ENCODE measurements at places on chromosomes 5 and 9.

DNA sequence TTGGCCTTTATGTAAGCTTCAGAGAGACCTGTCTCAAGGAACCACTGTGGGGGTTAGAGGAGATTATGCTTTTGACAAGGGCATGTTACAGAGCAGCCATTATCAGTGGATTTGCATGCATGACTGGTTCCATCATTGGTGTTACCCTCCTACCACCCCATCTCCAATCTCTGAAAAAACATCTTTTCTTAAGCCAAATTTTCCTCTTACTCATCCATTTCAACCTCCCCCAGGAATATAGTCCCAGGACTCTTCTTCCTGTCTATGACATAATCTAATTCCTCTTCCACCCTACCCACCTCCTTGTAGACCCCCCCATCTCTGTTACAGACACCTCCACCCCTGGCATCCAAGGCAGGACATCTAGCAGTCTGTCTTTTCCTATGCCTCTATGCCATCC, 33.1 kb upstream of the ADRB2 start:
- peaks cover 5% of the 10 kb centered on the region for H3K36me3 ChIP-seq
- H3K4me1 ChIP-seq: peaks cover 39% of the 10 kb centered on the region
- H3K4me3 ChIP-seq: no peak overlapping the region
- H3K27ac ChIP-seq: no peak overlapping the region

DNA sequence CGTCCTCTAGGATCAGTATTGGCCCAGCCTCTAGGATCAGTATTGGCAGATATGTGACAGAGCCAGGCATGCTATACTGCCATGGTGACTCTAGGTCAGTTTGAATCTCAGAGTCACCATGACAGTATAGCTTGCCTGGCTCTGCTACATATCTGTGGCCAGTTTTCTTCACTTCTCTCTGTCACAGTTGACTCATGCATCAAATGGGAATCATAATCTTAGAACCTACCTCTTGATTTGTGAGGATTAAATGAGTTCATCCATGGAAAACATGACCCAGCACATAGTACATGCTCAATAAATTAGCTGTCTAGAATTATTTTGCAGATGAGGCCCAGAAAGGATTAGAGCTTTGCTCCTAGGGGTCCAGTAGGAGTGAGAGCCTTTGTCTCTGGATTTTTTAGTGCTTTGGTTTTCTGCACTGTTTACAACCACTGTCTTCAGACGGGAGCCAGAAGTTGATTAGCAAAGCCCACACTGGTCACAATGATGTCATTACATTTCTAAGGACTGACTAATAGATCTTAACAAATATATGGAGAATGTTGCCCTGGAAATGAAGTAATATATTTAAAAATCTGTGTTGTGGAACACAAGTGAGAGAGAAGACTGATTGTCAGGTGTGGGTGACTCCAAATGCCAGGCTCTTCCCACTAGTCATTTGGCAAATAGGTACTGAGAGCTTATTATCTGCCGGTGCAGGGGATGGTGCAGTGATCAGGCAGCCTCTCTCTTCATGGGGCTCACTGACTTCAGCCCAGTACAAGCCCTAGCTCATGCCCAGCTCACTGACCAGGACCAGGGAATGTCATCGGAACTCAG, 76.0 kb downstream of the COL15A1 start:
- H3K27ac ChIP-seq: no peak overlapping the region
- H3K4me1 ChIP-seq: no peaks in the 10 kb centered on the region
- no peaks in the 10 kb centered on the region for H3K36me3 ChIP-seq

- H3K36me3 ChIP-seq: peaks cover 19% of the 10 kb centered on the region
- H3K4me1 ChIP-seq: peaks cover 14% of the 10 kb centered on the region
- no peak for DNase-seq
- H3K27ac ChIP-seq: no peak overlapping the region
These were observed 36.1 kb downstream of the DAP start for GRCh38 chr5:10724781-10725507.

DNA sequence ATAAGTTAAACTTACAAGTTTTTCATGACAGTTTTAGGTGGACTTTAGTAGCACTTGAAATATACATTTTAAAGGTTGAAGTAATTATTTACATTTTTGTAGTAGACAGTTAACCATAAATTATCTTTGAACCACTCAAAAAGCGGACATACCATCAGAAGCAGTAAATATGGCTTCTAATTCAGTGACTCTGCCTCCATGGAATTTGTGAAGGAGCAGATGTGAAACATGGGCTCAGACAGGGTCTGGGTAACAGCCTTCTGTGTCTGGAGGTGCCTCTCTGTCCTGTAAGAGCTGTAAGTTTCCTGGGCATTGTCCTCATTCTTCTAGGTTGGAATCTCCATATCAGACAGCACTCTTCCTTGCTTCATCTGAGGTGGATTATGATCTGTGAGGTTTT, 12.4 kb downstream of the RLN2 start:
- H3K36me3 ChIP-seq: peaks cover 8% of the 10 kb centered on the region
- H3K27me3 ChIP-seq: peaks cover 2% of the 10 kb centered on the region
- no peak for DNase-seq
- no peak overlapping the region for H3K4me3 ChIP-seq

GRCh38 chr9:124467410-124468060, 17.3 kb downstream of the ADGRD2 start:
- no peak for DNase-seq
- no peaks in the 10 kb centered on the region for H3K36me3 ChIP-seq
- H3K4me1 ChIP-seq: no peaks in the 10 kb centered on the region

DNA sequence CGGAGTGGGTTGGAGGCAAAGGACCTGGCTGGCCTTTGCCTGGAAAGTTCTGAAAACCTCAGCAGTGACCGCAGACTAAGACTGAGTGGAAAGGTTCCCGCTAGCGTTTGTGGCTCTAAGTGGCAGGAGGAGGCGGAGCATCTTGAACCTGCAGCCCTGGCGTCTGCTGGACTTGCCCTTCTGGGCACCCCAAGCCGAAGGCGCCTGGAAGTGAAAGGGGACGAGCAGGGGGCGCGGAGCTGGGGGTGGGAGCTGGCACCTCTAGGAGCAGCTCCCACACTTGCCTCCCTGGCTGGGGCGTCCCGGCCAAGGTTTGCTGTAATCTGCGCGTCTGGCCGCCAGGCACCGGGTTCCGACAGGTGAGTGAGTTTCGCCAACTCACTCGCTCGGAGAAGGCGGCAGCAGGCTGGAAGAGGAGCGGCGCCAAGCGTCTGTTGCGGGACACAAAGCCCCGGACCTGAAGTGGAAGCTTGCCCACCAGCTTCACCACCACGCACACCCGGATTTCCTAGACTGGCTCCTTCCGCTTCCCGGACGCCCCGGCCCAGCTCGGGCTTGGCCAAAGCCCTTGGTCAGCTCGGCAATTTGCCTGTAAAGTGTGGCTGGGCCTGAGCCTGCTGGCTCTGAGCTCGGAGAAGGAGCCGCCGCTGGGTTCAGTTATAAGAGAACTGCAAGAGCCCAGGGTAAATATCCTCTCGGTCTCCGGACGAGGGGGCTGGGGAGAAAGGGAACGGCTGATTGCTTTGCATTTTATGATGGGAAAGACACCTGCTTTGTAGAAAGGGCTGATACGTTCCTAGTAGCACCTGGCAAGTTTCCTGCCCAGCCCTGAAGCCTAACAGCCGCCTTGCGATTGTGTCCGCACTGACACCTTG, at the start of gene GNA14:
Gene GNA14 (minus strand): TSS at position 89 of the 875 bp plus-strand sequence. CDS start 529 bp downstream, outside the sequence.
- H3K4me1 ChIP-seq: peaks cover 7% of the 10 kb centered on the region
- peaks cover 49% of the 10 kb centered on the region for H3K27me3 ChIP-seq
- no peak within 1 kb of the TSS for H3K27ac ChIP-seq
- DNase-seq: no peak

GRCh38 chr5:42495914-42496313, 72.7 kb downstream of the GHR start:
- H3K4me1 ChIP-seq: no peaks in the 10 kb centered on the region
- H3K36me3 ChIP-seq: no peaks in the 10 kb centered on the region
- no peak overlapping the region for H3K4me3 ChIP-seq
- no peak for DNase-seq

GRCh38 chr9:130194378-130194932, 22.3 kb downstream of the NCS1 start:
- H3K36me3 ChIP-seq: no peaks in the 10 kb centered on the region
- no peaks in the 10 kb centered on the region for H3K4me1 ChIP-seq
- H3K4me3 ChIP-seq: no peak overlapping the region
- no peak for DNase-seq

- H3K27ac ChIP-seq: peak within 1 kb of the TSS; percentile 54
- peak; percentile 59 for DNase-seq
- H3K27me3 ChIP-seq: peaks cover 32% of the 10 kb centered on the region
- peaks cover 26% of the 10 kb centered on the region for H3K4me1 ChIP-seq
- H3K4me3 ChIP-seq: peak within 1 kb of the TSS; percentile 72
These were observed at the start of gene SEPTIN8 for GRCh38 chr5:132777209-132778069. Gene SEPTIN8 (minus strand): TSS chr5:132777239. CDS start chr5:132777137, 102 bp downstream.

GRCh38 chr9:14269916-14270315, 44.0 kb downstream of the NFIB start:
- H3K36me3 ChIP-seq: no peaks in the 10 kb centered on the region
- H3K4me3 ChIP-seq: no peak overlapping the region
- DNase-seq: no peak
- H3K27ac ChIP-seq: no peak overlapping the region
- no peaks in the 10 kb centered on the region for H3K4me1 ChIP-seq

GRCh38 chr9:124743686-124744348, 27.3 kb downstream of the NR6A1 start:
- peaks cover 8% of the 10 kb centered on the region for H3K27me3 ChIP-seq
- H3K27ac ChIP-seq: no peak overlapping the region
- no peaks in the 10 kb centered on the region for H3K36me3 ChIP-seq
- H3K4me3 ChIP-seq: no peak overlapping the region
- no peak for DNase-seq

GRCh38 chr9:122186301-122186700, 26.6 kb downstream of the MORN5 start:
- DNase-seq: no peak
- peaks cover 11% of the 10 kb centered on the region for H3K27me3 ChIP-seq
- no peaks in the 10 kb centered on the region for H3K4me1 ChIP-seq
- H3K36me3 ChIP-seq: no peaks in the 10 kb centered on the region
- H3K4me3 ChIP-seq: no peak overlapping the region
- no peak overlapping the region for H3K27ac ChIP-seq

GRCh38 chr9:131254626-131255025, 21.7 kb downstream of the FAM78A start:
- no peak overlapping the region for H3K4me3 ChIP-seq
- H3K27me3 ChIP-seq: no peaks in the 10 kb centered on the region
- H3K4me1 ChIP-seq: peaks cover 65% of the 10 kb centered on the region
- peak overlapping the region; percentile 98 for H3K27ac ChIP-seq
- DNase-seq: no peak

DNA sequence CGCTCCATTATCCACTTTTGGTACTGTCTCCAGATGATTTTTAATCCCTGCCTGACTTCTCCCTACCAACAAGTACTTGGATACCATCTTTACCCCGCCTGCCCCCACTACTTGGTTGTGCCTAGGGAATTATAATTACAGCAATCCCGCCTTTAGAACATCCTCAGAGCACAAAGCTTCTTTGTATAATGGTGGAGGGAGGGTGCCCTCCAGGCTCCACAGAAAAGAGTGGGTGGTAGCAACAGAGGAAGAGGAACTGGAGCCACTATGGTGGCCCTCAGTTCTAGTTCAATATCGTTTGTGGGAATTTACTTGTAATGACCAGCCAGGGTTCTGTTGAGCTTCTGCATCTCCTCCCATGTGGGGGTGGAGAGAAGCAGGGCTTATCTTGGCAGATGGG, 79.0 kb upstream of the RNF38 start:
- DNase-seq: no peak
- H3K27me3 ChIP-seq: no peaks in the 10 kb centered on the region
- peaks cover 1% of the 10 kb centered on the region for H3K36me3 ChIP-seq

DNA sequence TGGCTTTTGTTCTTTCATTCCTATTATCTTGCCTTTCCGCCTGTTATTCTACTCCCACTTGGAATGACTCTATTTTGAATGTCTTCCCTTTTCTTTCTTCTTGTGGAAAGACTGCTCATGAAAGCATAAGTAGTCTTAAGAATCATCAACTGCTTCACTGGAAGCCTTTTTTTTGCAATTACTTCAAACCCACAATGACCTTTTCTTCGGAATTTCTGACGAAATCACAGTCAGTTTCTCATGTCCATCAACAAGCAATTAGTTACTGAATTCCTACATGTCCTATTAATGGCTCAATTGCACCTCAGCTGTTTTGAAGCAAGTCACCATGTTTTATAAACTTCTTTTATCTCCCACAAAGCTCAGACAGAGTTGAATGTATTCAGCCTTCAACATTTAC, 196.2 kb downstream of the TARS1 start:
- H3K27ac ChIP-seq: no peak overlapping the region
- H3K27me3 ChIP-seq: no peaks in the 10 kb centered on the region
- DNase-seq: no peak
- no peak overlapping the region for H3K4me3 ChIP-seq

DNA sequence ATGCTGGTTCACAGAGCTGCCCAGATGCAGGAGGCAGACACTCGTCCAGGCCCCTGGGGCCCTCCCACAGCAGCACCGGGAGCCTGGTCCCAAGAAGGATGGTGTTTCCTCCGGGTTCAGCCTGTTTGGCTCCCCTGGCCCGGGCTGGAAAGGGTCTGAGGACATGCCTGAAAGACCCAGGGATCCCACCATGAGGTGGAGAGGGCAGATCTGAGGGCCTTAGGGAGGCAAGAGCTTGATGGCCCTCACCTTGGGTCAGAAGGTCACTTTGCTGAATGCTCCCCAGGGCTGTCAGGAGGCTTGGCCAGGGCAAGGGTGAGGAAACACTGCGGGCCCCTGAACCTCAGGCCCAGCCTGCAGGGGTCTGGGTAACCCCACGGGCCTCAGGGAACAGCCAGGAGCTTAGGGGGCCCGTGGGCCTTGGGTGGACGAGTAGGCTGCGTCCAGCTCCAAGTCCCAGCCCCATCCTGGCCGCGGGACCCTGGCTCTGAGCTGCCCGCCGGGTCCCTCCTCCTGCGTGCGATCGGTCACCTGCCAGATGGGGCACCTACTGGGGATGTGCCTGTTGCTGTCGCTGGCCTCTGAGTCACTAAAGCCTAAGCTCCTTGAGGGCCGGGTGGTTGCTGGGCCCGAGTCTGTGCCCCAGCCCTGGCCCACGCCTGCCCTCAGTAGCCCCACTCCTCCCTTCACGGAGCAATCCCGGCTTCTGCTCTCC, 106.2 kb downstream of the ZNF354C start:
- no peaks in the 10 kb centered on the region for H3K4me1 ChIP-seq
- H3K36me3 ChIP-seq: no peaks in the 10 kb centered on the region
- no peak overlapping the region for H3K27ac ChIP-seq

DNA sequence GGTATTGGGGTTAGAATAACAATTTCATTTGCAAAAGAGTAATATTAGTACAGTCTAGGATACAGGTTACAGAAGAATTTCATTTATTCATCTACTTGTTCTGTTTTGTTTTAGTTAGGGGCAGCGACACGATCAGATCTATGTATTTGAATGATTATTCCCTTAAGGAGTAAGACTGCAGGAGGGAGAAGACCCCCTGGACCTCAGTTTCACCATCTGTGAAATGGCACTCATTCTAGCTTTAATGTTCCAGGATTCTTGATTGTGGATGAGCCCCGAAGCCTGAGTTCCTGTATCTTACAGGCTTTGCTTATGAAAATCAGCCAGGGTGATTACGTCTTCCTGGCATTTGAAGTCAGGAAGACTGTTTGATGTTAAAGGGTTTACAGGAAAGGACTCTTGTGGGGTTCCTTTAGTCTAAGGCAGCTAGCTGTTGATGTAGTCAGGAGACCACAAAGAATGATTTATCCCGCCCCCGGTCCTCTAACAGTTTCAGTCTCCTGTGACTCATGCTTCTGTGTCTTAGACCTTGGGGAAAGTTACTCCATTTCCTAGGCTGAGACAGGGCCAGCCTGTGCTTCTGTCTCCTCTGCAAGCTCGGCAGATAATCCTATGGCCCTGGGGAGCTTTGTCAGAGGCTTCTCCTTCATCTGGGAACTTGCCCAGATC, 11.5 kb downstream of the SMIM3 start:
- peak overlapping the region; percentile 61 for H3K4me3 ChIP-seq
- peak overlapping the region; percentile 81 for H3K27ac ChIP-seq
- H3K4me1 ChIP-seq: peaks cover 51% of the 10 kb centered on the region
- peaks cover 49% of the 10 kb centered on the region for H3K36me3 ChIP-seq
- peak; percentile 85 for DNase-seq

- peaks cover 71% of the 10 kb centered on the region for H3K36me3 ChIP-seq
- H3K4me3 ChIP-seq: peak overlapping the region; percentile 57
- H3K4me1 ChIP-seq: peaks cover 57% of the 10 kb centered on the region
- peak overlapping the region; percentile 91 for H3K27ac ChIP-seq
These were observed 9.4 kb downstream of the ERAP2 start for GRCh38 chr5:96885518-96886338.
